ENCODE measurements at places on chromosomes 1 and 21.
A peak's percentile ranks its signal among the peaks of the same experiment; 100 is the strongest.

DNA sequence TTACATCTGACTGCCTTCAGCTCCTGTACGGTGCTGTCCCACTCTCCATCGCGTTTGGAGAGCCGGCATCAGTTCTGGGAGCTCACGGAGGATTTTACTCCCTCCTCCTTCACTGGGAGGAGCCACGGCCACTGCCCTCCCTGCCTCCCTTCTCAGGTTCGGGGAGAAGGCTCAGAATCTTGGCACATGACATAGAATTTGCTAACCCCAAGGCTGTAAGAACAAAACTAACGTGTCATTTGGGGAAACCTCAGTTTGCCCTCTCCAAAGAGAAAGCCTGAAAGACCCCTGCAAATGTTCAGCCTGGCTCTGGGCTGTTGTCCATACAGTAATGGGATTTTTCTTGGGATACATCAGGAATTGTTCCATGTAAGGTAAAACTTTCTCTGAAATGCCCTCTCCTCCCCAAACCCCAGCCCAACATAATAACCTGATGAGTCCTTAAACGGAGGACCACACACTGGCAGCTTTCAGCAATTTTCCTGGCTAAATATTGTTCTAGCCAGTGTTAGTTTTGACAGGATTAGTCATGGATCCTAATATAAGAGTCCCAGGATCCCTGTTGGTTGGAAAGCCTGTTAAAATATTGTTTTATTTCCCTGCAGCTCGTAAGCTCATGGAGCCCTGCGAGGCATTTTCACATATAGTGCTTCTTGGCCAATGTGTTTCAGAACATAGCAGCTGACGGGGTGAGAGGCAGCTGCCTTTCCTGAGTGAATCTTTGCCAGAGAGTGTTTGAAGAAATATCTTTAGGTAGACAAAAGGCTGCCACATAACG is 98.8 kb downstream of the RHOU start:
- DNase-seq = no peak

- no peak for DNase-seq
Measured at GRCh38 chr1:32012709-32013385, 821 bp upstream of the KHDRBS1 start.

GRCh38 chr21:45554477-45555175 is 12.4 kb upstream of the SLC19A1 start:
- peak; percentile 71 for DNase-seq

DNA sequence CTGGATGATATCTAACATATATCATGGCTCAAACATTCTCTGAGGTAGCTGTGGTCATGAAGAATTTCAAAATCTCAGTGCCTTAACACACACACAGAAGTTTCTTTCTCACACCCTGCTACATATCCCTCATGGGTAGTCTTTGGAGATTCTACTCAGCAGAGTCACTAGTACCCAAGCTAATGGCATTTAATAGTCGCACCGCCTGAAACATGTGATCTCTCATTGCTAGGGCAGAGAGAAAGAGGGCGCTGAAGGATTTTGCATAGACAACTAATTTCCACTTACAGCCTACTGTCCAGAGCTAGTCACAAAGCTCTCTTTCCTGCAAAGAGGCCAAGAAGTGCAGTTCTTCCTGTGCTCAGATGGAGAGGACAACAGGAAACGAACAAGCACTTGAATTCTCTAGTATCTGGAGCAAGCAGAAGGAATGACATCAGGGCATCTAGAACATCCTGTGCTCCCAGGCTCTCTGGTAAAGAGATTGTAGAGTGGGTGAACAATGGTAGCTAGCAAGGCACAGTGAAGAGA is 183.4 kb upstream of the PTBP2 start:
- no peak for DNase-seq

DNA sequence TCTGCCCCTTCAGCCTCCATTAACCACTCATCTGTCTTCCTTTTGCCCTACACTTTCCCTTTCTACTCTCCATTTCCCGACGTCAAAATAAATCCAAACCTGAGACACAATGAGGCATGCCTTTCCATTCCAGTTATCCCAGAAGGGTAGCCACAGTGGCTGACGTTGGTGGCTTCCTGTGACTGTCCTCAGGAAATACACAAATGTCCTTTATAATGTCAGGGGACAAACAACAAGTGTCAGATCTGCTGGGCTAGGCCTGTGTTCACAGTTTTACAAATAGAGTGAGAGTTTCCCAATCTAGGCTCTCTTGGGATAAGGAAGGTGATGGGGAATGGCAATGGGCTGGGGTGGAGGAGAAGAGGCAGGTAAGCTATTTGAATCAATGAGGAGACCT is 135.3 kb downstream of the BRINP2 start:
- DNase-seq = no peak

GRCh38 chr1:228286505-228287417 is 78.9 kb downstream of the OBSCN start:
- DNase-seq = no peak

GRCh38 chr1:70334436-70334835 is 20.1 kb downstream of the ANKRD13C start:
- no peak for DNase-seq

GRCh38 chr1:224773646-224774045 is 155.8 kb upstream of the DNAH14 start:
- DNase-seq = no peak

- no peak for DNase-seq
Measured at GRCh38 chr1:204714861-204715511, 29.4 kb upstream of the LRRN2 start.

DNA sequence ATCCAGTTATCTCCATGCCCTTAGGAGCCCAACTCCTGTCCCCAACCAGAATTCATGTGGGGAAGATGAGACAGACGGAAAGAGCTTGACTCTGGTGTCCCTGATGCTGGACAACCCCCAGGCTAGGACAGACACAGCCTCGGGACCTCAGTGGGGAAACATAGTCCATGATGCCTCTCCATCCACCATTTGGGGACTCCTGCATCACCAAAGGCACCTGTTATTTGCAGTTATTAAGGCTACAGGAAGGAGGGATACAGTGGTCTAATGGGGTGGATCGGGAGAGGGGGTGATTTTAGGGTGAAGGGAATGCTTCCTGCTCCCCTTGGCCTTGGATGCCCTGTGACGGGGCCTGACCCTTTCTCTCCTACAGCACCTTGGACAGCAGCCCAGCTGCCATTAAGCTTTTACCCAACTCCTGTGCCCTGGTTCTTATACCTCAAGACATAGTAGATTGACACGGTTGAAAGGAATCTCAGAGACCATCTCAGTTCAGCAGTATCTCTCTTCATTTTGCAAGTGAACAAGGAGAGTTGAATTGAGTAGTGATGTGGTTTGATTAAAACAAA is 111.6 kb downstream of the MATN1 start:
- no peak for DNase-seq

DNA sequence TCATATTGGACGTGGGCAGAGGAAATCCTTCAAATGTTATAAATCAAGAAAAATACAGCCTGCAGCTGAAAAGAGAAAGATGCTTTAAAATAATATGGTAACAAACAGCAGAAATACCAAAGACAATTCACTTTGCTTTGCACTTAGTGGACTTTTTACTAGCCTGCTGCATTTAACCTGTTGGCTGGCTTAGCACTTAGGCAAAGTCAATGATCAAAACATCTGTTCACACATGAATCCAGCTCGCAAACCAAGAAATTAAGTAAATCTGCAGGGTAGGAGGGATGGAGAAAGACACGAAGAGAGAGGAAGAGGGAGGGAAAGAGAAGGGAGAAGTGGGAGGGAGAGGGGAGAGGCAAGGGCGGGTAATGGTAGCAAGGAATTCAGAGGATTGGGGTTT is 103.6 kb upstream of the RAB4A start:
- DNase-seq = no peak

DNA sequence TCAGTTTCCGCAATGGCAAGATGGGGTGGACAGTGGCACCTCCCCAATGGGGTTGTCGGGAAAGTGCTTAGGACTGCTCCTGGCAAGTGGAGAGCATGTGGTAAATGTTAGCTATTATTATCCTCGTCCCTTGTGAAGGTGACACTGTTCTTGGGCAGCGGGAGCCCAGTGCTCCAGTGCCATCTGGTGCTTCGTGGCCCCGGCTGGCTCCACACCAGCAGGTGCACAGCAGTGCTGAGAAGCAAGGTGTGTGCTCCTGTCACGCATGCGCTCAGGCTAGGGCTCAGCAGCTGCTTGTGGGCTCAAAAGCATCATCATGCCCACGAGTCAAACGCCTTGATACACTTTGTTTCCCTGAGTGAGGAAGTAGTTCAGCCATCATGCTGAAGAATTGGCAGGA is 24.9 kb upstream of the KCNC4 start:
- no peak for DNase-seq

DNA sequence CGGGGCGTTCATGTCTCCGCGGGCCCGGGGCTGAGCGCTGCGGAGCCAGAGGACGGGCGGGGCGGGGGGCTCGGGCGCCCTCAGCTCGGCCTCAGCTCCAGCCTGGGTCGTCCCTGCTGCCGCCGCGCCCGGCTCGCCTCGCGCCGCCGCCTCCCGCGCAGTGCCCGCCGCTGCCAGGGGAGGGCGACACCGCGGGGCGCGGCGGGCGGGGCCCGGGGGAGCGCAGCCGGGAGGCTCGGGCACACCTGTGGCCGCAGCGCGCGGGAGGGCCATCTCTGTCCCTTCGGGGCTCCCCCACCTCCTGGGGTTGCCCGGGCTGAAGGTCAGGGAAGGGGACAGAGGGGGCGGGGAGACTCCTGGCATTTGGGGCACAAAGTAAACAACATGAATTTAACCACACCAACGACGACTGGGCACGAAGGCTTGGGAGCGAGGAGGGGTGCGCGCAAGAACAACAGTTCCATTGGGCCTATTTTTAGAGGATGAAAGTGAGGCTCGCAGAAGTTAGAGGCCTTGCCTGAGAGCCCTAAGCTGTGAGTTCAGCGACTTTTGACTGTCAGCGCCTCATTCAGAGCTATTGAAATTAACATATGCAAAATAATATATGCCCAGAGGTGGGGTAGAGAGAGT is at the start of gene FAM131C:
TSS of gene FAM131C (minus strand) at position 162 of the 630 bp plus-strand sequence. CDS start 209 bp downstream, outside the sequence.
- DNase-seq = no peak

GRCh38 chr1:248618878-248619277 is 16.0 kb downstream of the OR2T11 start:
- DNase-seq = no peak

DNA sequence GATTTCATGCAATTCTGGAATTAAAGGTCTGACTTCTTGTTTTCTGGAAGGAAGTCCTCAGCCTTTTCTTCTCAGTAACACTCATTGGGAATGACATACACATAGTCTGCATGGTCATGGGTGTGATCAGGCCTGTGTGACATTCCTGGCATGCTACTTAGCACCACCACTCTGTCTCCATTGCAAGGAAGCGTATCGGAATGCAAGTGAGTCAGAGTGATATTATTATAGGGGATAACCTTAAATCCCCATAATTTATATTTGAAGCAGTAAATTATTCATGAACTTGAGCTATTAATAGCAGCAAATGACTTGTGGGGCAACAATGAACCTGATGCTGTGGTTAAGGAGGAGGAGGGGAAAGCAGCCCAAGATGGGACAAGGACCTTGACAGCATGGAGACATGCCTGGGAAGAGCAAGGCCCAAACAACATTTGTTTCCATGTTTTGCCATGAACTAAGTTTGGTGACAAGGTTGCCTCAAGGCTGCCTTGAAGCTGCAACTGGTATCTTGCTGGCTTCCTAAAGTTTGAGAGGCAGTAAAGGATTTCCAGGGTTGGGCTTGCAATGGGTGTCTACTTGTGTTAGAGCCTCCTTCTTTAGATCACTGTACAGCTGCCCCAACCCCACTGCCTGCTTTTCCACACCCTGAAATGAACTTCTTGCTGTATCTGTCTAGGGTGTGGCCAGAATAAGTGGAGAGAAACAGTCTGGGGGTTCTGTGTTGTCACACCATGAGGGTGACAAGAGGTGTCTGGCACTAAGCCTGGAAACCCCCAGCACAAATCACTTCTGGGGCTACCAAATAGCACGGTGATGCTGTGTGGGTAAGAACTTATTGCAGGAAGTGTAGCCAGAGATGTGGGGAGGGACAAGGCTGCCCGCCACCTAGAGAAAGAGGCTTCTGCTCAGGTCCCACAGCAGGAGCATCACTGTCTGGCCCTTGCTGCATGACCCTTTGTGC is 4.6 kb downstream of the MAB21L3 start:
- DNase-seq = no peak

DNA sequence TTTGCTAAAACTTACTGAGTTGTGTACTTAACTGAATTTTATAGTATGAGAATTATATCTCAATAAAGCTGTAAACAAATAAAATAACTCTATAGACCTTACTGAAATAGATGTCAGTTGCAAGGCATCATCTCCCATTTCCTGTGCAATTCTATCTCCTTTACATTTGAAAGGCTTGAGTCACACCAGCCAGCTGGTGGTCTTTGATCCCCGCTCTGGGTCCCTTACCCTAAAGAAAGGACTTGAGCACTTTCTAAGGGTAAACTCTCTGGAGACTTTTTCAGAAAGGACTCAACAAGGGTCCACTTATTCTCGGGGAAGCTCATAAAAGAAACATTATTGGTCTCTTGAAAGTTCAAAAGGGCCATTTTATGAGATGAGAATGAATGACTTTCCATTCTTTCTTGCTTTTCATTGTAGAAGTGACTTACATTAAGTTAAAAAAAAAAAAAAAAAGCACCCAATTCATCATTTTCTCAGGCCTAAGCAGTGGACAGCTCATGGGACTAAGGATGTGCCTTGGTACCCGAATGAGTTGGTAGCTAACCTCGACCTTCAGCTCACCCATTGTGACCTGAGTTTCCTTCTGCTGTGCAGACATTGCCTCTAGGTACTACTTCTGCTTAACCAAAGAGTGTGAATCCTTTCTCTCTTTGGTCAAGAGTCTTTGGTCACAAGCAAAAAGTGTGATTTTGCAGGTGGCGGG is 147.0 kb upstream of the COA6 start:
- DNase-seq = no peak

DNA sequence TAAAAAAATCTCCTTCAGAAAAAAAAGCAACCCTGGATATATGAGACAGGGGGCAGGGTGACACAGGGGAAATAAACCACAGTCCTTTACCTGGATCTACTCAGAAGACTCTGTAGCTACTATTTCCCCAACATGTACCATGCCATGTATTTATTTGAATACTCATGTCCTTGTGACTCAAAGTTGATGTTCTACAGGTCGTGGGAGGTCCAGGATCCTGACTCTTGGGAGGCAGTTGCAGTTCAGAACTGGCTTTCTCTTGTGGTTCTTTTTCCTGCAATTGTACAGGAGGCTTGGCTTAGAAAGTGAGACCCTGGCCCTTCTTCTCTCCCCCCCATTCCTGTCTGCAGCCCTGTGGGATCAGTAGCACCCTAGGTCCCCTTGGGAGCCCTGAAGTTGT is 5.8 kb upstream of the IL24 start:
- no peak for DNase-seq

Data from activated CD8-positive, alpha-beta memory T cell treated with anti-CD3 and anti-CD28 coated beads for 4 hours (primary cell).